ENCODE measurements at places on chromosomes 12 and 14.

GRCh38 chr12:32108787-32109186, 2.1 kb downstream of the BICD1 start:
- DNase-seq: no peak

GRCh38 chr12:25972783-25973182, 14.3 kb downstream of the RASSF8 start:
- no peak for DNase-seq

- no peak for DNase-seq
Measured at GRCh38 chr14:90808759-90809529, 7.3 kb downstream of the TTC7B start.

DNA sequence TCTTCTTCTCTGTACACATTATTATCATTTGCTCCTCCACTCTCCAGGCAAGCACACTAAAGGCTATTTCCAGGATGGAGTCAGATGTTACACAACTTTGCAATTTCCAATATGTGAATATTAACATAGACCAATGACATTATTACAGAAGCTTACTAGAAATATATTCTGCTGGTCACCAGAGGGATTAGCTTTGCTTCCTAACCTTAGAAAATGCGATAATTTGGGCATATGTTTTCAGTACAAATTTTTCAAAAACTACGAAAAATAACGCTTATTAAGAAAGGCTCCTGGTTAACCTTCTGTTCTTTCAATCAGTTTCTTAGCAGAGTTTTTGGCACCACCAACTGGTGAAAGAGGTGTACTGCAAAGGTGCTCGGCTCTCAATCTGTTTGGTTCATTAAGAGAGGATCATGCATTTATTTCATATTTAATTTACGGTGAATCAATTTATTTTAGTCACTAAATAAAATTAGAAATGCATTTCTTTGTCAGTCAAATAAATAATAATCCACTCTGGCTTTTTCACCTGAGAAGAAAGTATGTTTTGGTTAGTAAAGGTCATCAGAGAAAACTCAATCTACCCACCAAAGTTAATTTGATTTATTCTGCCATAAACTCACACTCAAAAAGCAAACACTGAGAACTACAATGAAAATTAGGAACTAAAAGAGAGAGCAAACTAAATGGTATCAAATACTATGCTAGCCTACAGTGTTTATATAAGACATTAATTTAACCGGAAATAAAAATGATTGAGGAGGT, 39.2 kb downstream of the EFCAB11 start:
- DNase-seq: peak; percentile 82

DNA sequence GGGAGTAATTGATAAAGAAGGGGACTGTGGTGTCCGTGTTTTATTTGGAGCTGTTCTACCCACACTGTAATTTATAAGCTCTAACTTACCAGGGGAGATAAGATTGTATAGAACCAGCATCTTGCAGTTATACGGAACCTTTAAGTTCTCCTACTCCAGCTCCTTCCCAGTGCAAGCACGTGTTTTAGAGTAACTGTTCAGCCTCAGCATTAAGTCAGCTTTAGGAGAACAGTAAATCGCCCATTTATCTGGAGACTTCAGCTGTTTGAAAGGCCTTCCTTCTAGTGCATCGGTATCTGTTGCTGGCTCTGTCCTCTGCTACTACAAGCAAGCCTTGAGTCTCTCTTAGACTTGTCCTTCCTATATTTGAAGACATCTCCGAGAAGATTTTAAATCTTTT, 95.6 kb downstream of the ETV6 start:
- no peak for DNase-seq
